ENCODE measurements at places on chromosomes 13 and 19. TPM values are rescaled to one million over a fixed set of nuclear protein-coding genes. Genes with fewer than 3 reads are reported as not detected.

- DNase-seq, result no peak
Observed at GRCh38 chr19:16386619-16387240, 62.1 kb downstream of the KLF2 start.

DNA sequence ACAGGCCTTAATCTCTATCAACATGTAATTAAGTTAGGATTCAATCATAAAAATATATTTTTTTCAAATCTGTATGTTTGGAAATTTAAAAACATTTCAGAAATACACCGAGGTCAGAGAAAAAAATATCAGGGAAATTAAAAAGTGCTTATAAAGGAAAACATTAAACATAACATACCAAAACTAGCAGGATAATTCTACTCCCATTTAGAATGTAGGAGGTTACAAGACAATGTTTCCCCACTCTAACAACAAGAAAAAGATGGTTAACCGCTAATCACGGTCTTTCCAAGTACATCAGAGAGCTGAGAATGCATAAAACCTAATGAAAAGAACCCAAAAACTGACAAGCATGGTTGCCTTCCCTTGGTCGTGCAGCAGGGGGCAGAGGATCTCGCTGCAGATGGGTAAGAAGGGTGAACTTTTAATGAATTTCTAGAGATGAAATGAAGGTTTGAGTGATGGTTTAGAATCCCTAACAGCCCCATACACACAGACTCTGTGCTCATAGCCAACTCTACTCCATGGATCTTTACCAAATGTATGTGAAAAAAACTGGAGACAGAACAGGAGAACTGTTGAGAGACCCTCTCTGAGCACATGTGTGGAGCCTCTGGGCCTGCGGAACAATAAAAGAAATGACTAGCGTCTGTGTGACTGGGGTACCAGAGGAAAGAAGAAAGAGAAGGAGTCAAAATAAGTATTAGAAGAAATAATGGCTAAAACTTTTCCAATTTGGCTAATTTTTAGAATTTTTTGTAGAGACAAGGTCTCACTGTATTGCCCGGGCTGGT lies 51.3 kb upstream of the LSM14A start:
- DNase-seq, result no peak

DNA sequence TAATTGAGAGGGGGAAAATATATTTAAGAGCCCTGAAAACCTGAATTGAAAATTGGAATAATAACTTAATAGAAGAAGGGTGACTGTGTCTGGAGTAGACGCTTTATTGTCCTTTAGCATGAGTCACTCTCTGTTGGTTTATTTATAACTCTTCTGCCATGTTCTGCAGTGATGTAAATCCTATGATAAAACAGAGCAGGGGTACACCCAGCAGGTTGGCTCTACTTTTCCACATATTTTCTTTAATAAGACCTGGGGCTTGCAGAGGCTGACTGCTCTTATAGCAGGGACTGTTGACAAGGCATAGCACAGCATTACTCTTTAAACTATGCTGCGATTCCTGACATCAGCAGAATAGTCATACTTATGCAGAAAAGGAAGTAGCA lies 389.9 kb upstream of the PCDH9 start:
- no peak for DNase-seq

DNA sequence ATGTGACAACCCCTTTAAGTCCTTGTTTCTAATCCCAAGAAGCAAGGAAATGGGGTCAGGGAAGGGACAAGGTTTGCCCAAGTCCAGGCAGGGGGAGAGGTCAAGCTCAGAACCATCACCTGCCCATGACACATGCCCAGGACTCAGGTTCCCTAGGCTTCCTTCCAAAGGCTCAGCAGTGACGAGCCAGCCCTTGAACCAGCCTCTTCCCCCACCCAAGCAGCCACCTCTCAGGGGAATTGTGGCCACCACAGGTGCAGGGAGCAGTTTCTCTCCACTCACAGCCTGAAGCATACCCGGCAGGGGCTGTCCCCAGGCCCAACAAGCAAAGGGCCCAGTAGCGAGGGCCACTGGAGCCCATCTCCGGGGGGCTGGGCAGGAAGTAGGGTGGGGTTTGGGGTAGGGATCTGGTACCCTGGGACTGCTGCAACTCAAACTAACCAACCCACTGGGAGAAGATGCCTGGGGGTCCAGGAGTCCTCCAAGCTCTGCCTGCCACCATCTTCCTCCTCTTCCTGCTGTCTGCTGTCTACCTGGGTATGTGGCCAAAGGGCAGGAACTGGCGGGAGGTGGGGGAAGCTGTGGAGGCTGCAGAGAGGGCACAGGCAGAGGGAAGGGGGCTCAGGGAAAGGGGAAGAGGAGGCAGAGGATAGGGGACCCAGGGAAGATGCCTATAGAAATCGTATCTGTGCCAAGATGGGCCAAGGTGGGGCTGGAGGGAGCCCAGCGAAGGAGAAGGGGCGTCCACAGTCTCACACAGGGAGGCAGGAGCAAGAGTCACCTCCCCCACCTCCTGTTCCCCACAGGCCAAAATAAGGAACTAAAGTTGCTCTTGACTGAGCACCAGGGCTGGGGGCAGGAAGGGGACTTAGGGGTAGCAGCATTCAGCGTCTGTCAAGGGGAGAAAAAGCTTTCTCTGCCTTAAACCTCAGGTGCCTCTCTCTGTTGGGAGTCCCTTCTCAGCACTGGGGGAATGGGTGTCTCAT lies at the start of gene CD79A:
CD79A (plus strand) TSS at position 433 of the 986 bp plus-strand sequence; CDS start at position 459, 26 bp downstream.
- no peak for DNase-seq

DNA sequence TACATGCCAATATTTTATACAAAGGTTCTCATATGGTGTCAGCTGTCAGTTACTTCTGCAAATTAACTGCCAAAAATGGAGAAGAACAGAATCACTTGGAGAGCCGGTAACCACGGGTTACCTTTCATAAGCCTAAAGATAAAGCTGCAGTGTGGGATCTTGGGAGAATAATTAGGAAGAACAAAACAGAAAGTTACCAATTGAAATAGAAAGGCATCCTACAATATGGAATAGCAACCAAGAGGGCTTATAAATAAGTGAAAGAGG lies 74.2 kb downstream of the TSHZ3 start:
- no peak for DNase-seq

DNA sequence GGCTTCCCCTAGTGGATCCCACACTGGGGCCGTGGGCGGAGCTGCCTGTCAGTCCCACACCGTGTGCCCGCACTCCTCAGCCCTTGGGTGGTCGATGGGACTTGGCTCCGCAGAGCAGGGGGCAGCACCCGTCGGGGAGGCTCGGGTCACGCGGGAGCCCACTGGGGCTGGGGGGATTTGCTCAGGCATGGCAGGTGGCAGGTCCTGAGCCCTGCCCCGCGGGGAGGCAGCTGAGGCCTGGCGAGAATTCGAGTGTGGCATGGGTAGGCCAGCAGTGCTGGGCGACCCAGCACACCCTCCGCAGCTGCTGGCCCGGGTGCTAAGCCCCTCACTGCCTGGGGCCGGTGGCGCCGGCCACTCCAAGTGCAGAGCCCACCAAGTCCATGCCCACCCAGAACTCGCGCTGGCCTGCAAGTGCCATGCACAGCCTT lies 481.7 kb upstream of the PRR20A start:
- DNase-seq, result no peak

GRCh38 chr13:39501702-39502324 lies 101.2 kb downstream of the LHFPL6 start:
- no peak for DNase-seq

- DNase-seq, result no peak
Observed at GRCh38 chr13:26370553-26370952, 116.6 kb downstream of the CDK8 start.

GRCh38 chr19:56939951-56940350 lies 99.4 kb upstream of the PEG3 start:
- no peak for DNase-seq

GRCh38 chr13:98584668-98585397 lies 7.9 kb upstream of the STK24 start:
- no peak for DNase-seq

DNA sequence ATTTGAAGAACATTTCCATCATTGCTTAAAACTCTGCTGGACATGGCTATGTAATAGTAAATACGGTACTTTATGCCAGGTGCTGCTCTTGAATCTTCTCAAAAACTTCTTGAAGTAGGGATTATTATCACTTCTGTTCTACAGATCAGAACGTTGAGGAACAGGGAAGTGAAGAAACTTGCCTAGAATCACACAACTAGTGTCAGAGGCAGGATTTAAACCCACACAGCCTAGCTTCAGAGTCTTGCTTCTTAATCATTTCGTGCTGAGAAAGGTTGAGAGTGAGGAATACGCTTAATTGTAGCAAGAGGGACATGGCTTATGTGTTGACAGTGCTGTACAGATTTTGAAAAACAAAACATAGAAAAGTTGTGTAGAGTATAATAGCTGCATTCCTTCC lies 13.5 kb downstream of the TM9SF2 start:
- DNase-seq, result no peak

DNA sequence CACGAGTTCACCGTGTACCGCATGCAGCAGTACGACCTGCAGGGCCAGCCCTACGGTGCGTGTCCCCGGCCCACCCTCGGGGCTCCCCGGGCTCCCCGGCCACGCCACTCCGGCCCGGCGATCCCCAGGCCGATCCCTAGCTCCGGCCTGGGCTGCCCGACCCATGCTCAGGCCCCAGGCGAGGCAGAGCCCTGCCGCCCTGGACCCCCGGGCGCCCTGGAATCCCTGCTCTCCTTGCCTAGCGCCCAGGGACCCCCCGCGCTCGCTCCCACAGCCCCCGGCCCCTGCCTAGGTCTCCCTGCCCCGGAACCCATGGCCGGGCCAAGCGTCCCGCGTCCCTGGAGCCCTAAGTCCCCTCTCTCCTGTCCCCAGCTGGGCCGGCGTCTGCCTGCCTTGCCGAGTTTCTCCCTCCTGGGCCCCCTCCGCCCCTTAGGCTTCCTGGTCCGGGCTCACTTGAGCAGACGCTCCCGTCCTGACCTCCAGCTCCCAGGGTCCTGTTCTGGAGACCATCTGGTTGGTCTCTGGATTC lies 494 bp downstream of the NCLN start:
- DNase-seq, result no peak

DNA sequence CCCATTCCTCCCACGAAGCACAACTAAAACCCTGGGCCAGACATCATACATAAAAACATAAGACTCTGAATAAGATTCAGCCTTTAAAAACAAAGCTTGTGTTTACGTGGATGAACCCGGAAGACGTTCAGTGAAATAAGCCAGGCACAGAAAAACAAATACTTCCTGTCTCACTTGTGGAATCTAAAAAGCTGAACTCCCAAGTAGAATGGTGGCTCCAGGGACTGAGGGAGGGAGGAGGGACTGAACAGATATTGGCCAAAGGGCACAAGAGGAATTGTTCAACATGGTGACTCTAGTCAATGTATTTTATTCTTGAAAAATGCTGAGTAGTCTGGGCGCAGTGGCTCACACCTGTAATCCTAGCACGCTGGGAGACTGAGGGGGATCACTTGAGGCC lies 35.7 kb upstream of the TPM4 start:
- no peak for DNase-seq

GRCh38 chr13:97030705-97031452 lies 36.6 kb upstream of the OXGR1 start:
- DNase-seq, result no peak

DNA sequence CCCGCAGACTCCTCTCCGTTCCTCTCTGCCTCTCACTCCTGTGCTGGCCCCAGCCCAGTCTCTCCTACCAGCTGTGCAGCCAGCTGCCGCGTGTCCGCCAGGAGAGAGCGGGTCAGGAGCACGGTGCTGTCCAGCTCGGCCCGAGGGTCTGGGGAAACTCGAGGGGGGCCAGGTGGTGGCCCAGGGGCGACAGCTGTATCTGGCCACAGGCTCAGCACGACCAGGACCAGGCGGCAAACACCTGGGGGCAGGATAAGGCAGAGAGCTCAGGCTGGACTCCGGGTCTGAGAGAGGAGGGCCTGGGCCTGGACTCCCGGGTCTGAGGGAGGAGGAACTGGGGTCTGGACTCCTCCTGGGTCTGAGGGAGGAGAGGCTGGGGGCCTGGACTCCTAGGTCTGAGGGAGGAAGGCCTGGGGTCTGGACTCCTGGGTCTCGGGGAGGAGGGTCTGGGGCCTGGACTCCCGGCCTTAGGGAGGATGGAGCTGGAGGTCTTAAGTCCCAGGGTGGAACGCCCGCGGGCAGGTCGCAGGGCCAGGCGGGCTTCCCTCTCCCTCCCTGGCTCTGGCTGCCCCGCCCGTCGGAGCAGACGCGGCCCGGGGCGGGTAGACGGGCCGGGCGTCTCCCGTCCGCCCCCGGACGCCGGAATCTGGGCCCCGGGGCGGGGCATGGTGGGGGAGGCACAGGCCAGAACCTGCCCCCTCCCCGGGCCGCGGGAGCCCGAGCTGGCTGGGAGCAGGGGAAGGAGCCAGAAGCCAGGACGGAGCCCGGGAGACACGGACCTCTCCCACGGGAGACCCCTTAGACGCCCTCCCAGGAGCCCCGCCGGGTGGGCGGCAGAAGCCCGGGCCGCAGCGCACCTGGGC lies 1.3 kb downstream of the IL11 start:
- no peak for DNase-seq

GRCh38 chr13:72760189-72760588 lies 21.5 kb downstream of the DIS3 start:
- no peak for DNase-seq

GRCh38 chr19:14379294-14380065 lies 1.8 kb upstream of the ADGRE5 start:
- no peak for DNase-seq

- DNase-seq, result no peak
Observed at GRCh38 chr13:88707646-88708045, 1036.5 kb downstream of the SLITRK5 start.

- DNase-seq, result no peak
Observed at GRCh38 chr13:37599519-37599918, 951 bp upstream of the POSTN start.

Gene NTN5
- total RNA-seq, result 0.47 TPM

Gene PKN1
- 47.3 TPM for total RNA-seq

Gene TNNT1
- total RNA-seq, result 4.3 TPM

Gene ZNF536
- total RNA-seq, result 1.1 TPM

Gene ASF1B
- 0.37 TPM for total RNA-seq

Gene LIM2
- total RNA-seq, result not detected

Gene MOB3A
- total RNA-seq, result 38.7 TPM

Gene SPTBN4
- 2.8 TPM for total RNA-seq

Gene KLK15
- not detected for total RNA-seq
